LoVo (cell line): ENCODE measurements at places on chromosomes 1 and 21.

DNA sequence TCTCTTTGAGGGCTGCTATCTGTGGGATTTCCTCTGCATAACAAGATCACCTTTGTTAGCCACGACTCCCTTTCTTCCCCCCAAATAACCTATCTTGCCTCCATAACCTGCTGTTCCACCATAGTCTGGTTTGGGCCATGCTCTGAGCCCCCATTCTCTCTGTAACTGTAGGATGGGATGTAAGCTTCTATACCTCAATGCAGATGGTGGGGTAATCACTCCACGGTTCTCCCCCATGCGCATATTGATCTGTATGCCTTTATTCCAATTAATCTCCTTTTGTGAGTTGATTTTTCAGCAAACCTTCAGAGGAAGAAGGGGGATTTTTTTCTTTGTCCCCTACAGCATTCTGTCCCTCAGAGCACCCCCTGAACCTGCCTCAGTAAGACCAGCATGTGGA lies 170.1 kb upstream of the IRF2BP2 start:
- no peak for DNase-seq

GRCh38 chr1:233359431-233359830 lies 31.9 kb downstream of the MAP3K21 start:
- peak; percentile 76 for DNase-seq

DNA sequence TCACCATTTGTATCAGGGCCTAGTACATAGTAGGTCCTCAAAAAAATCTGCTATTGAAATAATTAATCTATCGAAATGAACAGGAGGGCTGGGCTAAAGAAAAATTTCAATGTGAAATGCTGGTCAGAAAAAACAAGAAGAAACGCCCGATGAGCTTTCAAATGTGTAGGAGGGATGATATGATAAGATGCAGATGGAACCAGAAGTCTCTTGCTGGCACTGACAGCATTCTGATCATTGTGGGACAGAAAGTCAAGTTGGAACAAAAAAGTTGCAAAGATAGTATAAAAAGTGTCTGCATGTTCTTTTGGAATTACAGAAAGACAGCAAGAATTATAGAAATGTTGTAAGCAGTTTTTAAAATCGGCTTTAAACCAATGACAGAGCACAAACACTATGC lies 11.1 kb downstream of the G0S2 start:
- no peak for DNase-seq

- no peak for DNase-seq
Observed at GRCh38 chr1:112961072-112961471, 5.1 kb upstream of the SLC16A1 start.

GRCh38 chr1:2344121-2344681 lies 47.2 kb downstream of the MORN1 start:
- DNase-seq, result no peak

- no peak for DNase-seq
Observed at GRCh38 chr1:29538586-29538985, 302.3 kb downstream of the PTPRU start.

DNA sequence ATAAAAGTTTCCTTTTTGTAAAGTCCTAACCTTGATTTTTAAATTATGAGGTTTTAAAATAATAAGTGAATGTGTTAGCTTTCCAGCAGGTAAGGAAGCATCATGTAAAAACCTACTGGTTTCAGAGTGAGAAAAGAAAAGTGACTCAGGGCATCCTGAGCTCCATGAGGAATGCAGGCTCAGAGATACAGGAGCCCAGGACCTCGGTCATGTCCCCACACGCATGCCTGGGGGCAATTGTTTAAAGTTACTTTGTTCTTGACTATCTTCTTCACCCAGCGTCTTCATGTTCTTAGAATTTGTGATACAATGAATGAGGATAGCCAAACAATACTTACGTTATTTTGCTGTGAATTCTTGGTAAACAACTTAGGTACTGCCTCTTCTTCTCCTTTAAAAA lies 117.4 kb upstream of the PLPPR5 start:
- DNase-seq, result no peak

- DNase-seq, result no peak
Observed at GRCh38 chr1:226678251-226678650, 60.8 kb downstream of the ITPKB start.

DNA sequence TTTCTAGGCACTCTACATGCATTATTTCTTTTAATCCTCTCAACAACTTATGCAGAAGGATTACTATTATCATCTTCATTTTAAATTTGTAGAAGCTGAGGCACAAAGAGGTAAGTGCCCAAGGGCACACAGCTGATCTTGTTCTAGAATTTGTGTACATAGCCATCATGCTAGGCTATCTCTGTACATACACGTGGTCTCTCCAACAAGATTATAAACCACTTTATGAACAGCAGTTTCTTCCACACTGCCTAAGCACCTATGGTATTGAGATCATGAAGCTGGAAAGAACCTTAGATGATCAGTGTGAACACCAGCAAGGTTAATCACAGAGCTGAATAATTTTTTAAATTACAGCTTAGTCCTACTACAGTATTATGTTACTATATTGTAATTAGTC lies 28.9 kb downstream of the UCHL5 start:
- DNase-seq, result no peak

GRCh38 chr21:25512095-25513081 lies 94.9 kb downstream of the MRPL39 start:
- DNase-seq, result no peak

- DNase-seq, result no peak
Observed at GRCh38 chr1:235643837-235644692, 5.5 kb downstream of the GNG4 start.

GRCh38 chr21:39062196-39062595 lies 121.1 kb downstream of the PSMG1 start:
- DNase-seq, result no peak

DNA sequence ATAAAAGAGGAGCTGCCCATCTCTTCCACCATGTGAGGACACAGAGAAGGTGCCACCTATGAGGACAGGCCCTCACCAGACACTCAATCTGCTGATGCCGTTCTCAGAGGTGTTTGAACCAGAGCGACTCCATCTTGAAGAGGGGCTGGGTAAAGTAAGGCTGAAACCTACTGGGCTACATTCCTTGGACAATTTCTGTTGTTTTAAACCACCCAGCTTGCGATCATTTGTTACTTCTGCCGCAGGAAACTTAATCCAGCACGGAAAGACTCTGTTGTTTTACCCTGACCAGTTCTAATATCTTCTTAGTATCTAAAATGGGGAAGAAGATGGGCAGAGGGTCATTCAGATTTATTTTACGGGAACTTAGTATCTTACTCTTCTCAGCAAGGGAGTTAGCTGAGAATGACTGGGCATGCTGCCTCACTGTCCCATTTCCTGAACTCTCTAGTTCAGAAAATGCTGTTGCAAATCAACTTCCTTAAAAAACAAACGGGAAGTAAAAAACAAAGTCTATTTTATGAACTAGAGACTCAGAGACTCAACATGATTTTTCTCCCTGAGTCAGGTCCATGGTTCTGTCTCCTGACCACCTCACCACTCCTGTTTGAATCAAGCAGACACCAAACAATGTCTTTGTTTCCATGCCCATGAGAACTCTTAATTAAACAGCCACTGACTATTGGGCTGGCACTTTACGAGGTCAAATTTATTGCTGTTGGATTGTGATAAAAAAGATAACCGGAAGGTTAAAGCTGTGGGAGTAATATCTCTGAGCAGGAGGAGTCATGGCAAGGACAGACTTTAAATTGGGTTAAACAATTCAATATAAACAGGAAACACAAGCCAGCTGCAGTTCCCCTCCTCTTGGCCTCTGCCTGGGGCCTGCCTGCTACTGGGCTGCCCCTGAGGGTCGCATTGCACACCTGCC lies 23.8 kb upstream of the IFNAR1 start:
- DNase-seq, result peak; percentile 75

DNA sequence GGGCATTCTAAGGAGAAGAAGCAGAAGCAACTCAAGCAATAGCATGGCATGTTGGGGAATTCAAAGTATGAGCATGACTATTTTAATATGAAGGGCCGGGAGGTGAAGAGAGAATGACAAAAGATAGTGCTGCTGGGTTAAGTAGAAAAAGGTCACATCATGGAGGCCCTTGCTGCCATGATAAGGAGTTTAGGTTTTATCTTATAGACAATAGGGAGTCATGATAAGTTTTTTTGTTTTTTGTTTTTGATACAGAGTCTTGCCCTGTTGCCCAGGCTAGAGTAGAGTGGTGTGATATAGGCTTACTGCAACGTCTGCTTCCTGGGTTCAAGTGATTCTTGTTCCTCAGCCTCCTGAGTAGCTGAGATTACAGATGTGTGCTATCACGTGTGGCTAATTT lies 3.1 kb downstream of the BNIPL start:
- no peak for DNase-seq

DNA sequence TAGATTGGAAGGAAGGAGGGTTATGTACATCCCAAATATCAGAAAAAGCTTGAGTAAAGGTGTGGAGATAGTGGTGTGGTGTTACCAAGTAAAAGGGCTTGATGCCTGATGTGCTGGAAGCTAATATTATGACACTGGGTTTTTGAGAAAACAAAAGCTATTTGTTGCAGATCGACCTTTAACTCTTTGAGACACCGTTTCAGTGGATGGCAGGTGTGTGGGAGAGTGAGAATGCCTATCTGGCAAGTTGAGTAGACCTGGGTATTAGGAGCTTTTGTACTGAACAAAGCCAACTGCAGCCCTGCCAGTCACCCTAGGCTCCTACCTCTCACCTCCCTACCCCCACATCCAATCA lies 1.4 kb downstream of the MMACHC start:
- DNase-seq, result no peak

GRCh38 chr1:68954841-68955240 lies 458.0 kb upstream of the DEPDC1 start:
- DNase-seq, result peak; percentile 6

DNA sequence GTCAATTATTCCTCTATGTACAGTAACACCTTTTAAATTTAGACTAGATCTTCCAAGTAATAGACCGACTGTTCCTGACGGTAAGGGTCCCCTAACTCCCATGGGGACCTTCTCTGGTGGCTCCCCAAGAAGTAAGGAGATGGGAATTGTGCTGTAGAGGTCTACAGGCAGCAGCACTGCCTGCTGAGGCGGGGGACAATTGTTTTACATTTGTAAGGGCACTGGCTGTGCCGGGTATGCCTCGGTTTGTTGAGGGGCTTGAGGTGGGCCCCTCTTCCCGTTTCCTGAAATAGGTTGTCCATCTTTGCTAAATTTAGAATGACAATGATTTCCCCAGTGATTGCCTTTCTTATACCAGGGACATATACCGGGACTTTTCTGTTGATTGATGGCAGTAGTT lies 13.1 kb upstream of the L1TD1 start:
- DNase-seq, result no peak

DNA sequence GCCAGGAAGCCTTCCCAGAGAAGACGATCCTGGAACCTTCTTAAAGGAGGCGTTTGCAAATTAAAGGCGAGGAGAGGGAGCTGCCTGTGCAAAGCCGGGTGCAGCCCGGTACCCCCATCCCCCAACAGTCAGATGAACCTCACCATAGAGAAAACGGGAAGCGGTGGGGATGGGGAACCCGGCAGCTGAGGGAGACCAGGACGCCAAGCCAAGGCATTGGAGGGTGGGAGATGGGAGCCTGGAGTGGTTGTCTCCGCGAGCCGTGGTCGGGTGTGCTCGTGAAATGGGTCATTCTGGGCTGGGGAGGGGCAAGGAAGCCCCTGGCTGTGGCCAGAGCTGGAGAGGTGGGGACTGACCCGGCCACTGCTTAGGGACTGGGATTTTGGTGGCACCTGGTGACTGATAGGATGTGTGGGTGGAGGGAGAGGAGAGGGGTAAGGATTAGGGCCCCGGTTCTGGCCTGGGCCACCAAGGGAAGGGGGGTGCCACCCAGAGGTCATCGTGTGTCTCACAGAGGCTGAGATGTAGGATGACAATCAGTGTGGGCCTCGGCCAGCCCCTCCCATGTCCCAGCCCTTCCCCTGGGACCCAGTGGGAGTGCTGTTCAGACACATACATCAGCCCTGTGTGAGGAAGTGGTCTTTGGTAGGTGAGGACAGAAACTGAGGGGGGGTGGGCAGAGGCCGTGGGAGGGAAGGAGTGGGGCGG lies 676 bp upstream of the PADI2 start:
- no peak for DNase-seq

- DNase-seq, result no peak
Observed at GRCh38 chr1:225650179-225650578, 2.7 kb downstream of the ENAH start.

- DNase-seq, result no peak
Observed at GRCh38 chr1:114956570-114956969, 73.1 kb upstream of the TSHB start.

DNA sequence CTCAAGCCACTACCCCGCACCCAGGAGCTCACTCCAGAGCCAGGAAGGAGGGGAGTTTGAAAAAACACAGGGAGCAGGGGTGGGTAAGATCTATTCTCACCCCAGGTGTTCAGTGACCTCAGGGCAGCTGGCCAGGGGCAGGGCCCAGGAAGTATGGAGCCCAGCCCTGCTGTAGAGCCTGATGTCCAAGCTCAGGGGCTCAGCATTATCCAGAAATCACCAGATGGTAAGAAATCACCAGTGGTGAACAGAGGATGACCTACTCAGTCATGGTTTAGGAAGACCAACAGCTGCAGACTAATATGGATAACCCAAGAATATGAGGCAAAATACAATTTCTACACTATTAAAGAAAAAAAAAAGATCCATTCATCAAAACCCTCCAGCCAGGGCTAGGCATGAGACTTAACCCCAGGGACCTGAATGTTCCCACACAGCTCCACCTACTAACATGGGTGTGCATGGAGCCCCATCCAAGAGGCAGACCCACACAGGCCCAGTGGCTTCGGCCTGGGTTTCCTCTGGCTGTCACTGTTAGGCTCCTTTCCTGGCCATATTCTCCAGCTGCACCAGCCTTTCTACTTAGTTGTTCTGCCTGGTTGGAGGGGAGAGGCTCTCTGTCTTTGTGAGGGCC lies 67.6 kb downstream of the KCNN3 start:
- DNase-seq, result no peak

DNA sequence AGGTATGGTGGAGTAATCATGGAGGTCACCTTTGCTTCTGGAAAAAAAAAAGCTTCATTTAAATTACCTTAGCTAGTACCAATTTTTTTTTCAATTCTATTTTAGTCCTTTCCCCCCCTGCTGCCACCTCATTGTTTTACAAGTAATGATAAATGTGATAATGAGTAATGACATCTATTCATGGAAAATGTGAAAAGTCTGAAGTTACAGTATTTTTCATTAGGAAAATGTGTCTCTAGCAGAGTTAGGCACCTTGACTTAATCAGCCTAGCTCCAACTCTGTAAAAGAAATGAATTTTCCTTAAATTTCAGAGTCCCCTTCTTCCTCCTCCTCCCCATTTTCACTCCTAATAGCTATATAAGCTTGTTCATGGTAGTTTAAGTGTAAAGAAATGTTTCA lies 204.9 kb upstream of the USP25 start:
- DNase-seq, result no peak

DNA sequence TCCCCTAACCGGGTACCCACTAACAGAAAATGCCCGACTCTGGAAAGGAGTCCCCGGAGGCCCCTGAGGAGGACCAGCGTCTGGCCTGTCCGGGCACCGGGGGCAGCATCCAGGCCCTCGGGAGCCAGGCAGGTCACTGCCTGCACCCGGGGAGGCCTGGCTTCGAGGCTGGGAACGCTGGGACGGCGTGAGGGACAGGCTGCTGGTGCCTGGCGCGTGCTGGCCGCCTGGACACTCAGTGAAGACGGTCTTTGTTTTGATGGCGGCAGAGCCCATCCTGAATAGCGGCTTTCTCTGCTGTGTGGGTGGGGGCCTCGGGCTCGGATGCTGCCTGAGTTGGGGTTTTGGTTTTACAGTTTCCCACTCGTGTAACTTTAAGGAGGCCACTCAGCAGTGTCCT lies 37.6 kb downstream of the PRKCZ start:
- DNase-seq, result no peak
